Naive thymus-derived CD8-positive, alpha-beta T cell (primary cell): ENCODE measurements at places on chromosomes 12 and 14. TPM values are rescaled to one million over a fixed set of nuclear protein-coding genes. Genes with fewer than 3 reads are reported as not detected.
A peak's percentile ranks its signal among the peaks of the same experiment; 100 is the strongest.

Gene GUCY2C
- total RNA-seq = not detected

DNA sequence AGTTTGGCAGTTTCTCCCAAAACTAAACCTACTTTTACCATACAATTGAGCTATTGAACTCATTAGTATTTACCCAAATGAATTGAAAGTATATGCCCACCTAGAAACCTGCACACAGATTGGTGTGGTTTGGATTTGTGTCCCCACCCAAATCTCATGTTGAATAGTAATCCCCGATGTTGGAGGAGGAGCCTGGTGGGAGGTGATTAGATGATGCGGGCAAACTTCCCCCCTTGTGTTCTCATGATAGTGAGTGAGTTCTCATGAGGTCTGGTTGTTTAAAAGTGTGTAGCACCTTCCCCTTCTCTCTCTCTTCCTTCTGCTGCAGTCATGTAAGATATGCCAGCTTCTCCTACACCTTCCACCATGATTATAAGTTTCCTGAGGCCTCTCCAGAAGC lies 4.0 kb upstream of the KRT6C start:
- H3K4me3 ChIP-seq = no peak overlapping the region
- H3K4me1 ChIP-seq = no peaks in the 10 kb centered on the region
- peaks cover 7% of the 10 kb centered on the region for H3K36me3 ChIP-seq

Gene MYH7
- not detected for total RNA-seq

Gene OTOGL
- not detected for total RNA-seq

DNA sequence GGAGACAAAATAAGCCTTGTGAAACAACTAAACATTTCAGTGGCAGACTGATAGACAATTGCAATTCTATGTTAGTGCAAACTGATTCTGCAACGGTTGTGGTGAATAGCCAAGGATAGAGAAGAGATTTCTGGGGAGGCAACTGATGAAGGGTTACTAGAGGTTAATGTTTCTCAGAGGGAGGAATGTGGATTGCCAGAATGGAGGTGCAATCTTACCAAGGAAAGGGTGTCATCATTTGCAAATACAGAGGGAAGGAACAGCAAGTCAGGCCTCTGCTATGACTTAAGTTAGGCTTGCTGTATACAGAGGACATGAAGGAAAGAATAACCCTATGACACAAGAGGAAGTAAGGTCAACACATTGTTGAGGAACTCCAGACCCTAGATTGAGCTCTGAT lies 35.8 kb downstream of the CCDC175 start:
- H3K27me3 ChIP-seq = peaks cover 4% of the 10 kb centered on the region
- no peaks in the 10 kb centered on the region for H3K4me1 ChIP-seq
- DNase-seq = no peak
- no peak overlapping the region for H3K4me3 ChIP-seq

GRCh38 chr12:115957686-115958290 lies 319.7 kb downstream of the MED13L start:
- no peaks in the 10 kb centered on the region for H3K4me1 ChIP-seq
- H3K4me3 ChIP-seq = no peak overlapping the region
- no peaks in the 10 kb centered on the region for H3K27me3 ChIP-seq
- peaks cover 46% of the 10 kb centered on the region for H3K36me3 ChIP-seq

GRCh38 chr14:90577661-90578282 lies 180.9 kb downstream of the CALM1 start:
- no peaks in the 10 kb centered on the region for H3K4me1 ChIP-seq
- H3K4me3 ChIP-seq = no peak overlapping the region
- no peaks in the 10 kb centered on the region for H3K27me3 ChIP-seq
- H3K27ac ChIP-seq = no peak overlapping the region
- no peak for DNase-seq
- no peaks in the 10 kb centered on the region for H3K36me3 ChIP-seq

DNA sequence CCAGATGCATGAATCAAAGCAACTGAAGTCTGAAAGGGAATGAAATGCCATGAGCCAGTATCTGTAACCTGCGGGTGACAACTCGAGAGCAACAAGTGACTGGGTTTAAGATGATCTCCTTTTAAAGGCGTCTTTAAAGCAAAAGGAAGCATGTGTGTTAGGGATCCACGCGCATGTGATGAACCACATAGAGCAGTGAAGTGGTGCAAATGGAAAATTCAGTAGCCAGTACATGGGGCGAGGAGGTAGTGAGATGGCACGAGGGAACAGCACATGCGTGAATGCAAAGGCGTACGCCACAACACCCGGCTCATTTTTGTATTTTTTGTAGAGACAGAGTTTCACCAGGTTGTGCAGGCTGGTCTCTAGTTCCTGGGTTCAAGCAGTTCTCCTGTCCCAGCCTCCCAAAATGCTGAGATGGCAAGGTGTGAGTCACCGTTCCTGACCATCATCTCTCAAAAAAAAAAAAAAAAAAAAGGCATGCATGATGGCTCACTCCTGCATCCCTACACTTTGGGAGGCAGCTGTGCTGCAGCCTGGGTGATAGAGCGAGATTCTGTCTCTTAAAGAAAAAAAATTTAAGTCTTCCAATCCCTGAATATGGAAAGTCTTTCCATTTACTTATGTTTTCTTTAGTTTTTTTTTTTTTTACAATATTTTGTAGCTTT lies 24.6 kb upstream of the BCL7A start:
- peaks cover 2% of the 10 kb centered on the region for H3K36me3 ChIP-seq
- H3K4me1 ChIP-seq = peaks cover 3% of the 10 kb centered on the region
- no peak for DNase-seq
- no peak overlapping the region for H3K27ac ChIP-seq
- peaks cover 3% of the 10 kb centered on the region for H3K27me3 ChIP-seq

Gene HOXC13
- not detected for total RNA-seq

Gene TRIAP1
- 25.3 TPM for total RNA-seq

GRCh38 chr14:39680777-39681176 lies 248.5 kb upstream of the FBXO33 start:
- H3K4me3 ChIP-seq = no peak overlapping the region
- H3K4me1 ChIP-seq = peaks cover 20% of the 10 kb centered on the region
- H3K36me3 ChIP-seq = no peaks in the 10 kb centered on the region
- no peak overlapping the region for H3K27ac ChIP-seq
- no peak for DNase-seq
- H3K27me3 ChIP-seq = no peaks in the 10 kb centered on the region

DNA sequence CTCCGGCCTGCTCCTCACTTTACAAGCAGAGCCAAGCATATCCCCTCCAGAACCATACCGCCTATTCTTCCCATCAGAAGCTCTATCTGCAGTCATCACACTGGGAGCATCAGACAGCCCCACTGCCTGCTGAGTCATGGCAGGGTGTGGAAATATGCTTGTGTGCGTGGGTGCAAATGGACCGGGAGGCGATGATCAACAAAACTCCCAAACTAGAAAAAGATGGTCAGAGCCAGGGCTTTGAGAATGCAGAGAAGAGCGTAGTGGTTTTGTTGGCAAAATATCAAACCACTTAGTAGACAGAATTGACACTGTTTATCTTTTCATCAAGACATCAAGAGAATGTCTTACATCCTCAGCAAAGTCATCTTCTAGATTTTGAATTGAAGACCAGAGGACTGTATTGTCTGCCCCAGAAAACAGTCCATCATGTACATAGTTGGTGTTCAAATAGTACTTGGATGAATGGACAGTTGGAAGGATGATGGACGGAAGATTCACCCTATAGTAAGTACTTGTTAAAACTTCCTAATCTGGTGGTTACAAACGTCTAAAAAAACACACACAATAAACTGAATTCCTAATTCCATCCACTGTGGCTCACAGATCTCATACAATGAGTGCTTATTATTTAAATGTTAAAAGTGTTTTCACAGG lies 54.9 kb downstream of the VWF start:
- H3K4me3 ChIP-seq = no peak overlapping the region
- no peaks in the 10 kb centered on the region for H3K36me3 ChIP-seq
- peak overlapping the region; percentile 34 for H3K27ac ChIP-seq
- peaks cover 10% of the 10 kb centered on the region for H3K27me3 ChIP-seq

DNA sequence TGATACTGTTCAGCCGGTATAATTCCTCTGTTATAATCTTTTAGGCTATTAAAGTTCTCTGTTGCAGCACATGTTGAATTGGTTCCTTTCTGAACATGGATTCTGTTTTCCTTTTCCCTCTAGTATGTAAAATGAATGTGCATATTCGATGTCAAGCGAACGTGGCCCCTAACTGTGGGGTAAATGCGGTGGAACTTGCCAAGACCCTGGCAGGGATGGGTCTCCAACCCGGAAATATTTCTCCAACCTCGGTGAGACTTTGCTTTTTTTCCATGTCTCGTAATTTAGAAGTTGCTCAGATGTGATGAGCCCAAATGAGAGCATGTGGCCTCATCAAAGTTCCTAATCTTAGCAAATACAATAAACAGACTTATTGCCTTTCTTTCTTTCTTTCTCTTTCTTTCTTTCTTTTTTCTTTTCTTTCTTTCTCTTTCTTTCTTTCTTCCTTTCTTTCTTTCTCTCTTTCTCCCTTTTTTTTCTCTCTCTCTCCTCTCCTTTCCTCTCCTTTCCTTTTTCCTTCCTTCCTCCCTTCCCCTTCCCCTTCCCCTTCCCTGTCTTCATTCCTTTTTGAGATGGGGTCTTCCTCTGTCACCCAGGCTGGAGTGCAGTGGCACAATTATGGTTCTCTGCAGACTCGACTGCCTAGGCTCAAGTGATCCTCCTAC lies 131.9 kb downstream of the PRKCH start:
- H3K27ac ChIP-seq = peak overlapping the region; percentile 94
- no peak for DNase-seq
- peaks cover 6% of the 10 kb centered on the region for H3K36me3 ChIP-seq
- H3K27me3 ChIP-seq = no peaks in the 10 kb centered on the region
- H3K4me1 ChIP-seq = peaks cover 95% of the 10 kb centered on the region
- H3K4me3 ChIP-seq = peak overlapping the region; percentile 81

GRCh38 chr14:97866195-97866594 lies 1069.0 kb downstream of the VRK1 start:
- H3K27me3 ChIP-seq = no peaks in the 10 kb centered on the region
- H3K4me1 ChIP-seq = no peaks in the 10 kb centered on the region
- H3K27ac ChIP-seq = no peak overlapping the region
- no peaks in the 10 kb centered on the region for H3K36me3 ChIP-seq

Gene CD163L1
- total RNA-seq = 2.9 TPM

- no peak overlapping the region for H3K27ac ChIP-seq
- H3K27me3 ChIP-seq = no peaks in the 10 kb centered on the region
- peaks cover 8% of the 10 kb centered on the region for H3K4me1 ChIP-seq
- H3K36me3 ChIP-seq = peaks cover 5% of the 10 kb centered on the region
- no peak overlapping the region for H3K4me3 ChIP-seq
These were observed 243.8 kb upstream of the PLEKHG7 start for GRCh38 chr12:92458996-92459395.

Gene RNASE1
- total RNA-seq = 10.3 TPM

Gene GSC
- not detected for total RNA-seq

DNA sequence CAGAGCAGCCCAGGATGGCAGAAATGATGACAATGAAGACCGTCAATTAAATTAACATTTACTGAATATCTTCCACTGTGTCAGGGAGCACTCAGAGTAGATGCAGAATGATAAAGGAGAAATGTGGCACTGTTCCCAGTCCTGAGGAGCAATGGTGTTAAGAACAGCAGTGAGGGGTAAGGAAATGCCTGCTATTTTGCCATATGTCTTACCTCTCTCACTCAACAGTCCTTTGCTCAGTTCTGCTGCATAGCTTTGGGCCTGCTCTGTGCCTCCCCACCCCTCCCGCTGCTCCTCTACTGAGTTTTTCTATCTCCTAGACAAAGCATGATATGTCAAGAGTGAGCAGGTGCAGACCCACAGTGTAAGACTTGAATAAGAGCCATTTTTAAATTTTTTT lies 318.8 kb downstream of the NAV3 start:
- no peaks in the 10 kb centered on the region for H3K27me3 ChIP-seq
- no peak overlapping the region for H3K4me3 ChIP-seq
- no peaks in the 10 kb centered on the region for H3K36me3 ChIP-seq
- no peaks in the 10 kb centered on the region for H3K4me1 ChIP-seq
- H3K27ac ChIP-seq = no peak overlapping the region
- DNase-seq = no peak

DNA sequence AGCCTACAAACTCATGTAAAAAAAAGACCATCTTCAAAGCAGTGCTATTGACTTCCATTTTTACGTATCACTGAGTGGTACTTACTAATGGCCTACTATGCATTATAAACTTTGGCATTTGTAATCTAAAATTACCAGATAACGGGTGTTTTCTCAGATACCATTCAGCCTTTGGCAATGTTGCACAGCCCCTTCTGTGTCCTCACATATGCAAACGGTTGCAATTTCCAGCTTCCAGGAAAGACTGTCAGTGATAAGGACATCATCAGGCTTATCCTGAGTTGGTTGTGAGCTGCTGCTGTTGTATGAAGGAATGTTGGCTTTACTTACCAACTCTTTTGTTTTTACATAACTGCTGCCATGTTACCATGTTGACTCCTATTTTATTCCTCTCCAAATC lies 1.6 kb upstream of the SLC6A13 start:
- no peaks in the 10 kb centered on the region for H3K27me3 ChIP-seq
- no peak overlapping the region for H3K4me3 ChIP-seq
- no peaks in the 10 kb centered on the region for H3K36me3 ChIP-seq
- DNase-seq = no peak

- peak overlapping the region; percentile 83 for H3K27ac ChIP-seq
- H3K4me1 ChIP-seq = no peaks in the 10 kb centered on the region
- no peaks in the 10 kb centered on the region for H3K27me3 ChIP-seq
- H3K36me3 ChIP-seq = no peaks in the 10 kb centered on the region
- peak; percentile 5 for DNase-seq
These were observed 10.1 kb downstream of the NOC4L start for GRCh38 chr12:132154341-132154761.

DNA sequence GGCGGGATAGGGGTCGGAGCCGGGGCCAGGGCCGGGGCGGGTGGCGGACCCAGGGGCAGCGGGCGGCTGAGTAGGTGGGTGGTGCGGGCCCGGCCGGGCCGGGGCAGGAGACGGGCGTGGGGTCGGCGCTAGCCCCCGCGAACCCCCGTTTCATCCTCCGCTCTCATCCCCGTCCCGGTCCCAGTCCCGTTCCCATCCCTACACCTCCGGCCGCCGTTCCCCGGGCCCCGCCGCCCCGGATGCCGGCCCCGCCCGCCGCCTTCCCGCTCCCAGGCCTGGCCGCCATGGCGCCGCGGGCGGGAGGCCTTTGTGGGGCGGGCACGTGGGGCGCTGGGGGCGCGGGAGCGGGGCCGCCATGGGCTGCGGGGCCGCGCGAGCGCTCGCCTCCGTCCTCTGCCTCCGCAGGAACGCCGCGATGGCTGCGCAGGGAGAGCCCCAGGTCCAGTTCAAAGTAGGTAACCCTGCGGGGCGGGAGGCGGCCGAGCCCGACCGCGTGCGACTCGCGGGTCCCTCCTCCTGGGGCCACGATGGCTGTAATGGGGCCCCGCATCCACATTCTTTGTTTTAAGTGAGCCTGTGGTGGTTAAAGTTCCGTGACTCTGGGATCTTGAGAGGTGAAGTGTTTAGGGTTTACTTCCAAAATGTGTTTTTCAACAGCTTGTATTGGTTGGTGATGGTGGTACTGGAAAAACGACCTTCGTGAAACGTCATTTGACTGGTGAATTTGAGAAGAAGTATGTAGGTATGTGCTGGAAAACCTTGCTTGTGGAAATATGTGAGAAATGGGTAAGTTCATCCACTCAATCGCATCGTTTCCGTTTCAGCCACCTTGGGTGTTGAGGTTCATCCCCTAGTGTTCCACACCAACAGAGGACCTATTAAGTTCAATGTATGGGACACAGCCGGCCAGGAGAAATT lies 572 bp downstream of the RAN start:
- peak overlapping the region; percentile 81 for H3K4me3 ChIP-seq
- peaks cover 50% of the 10 kb centered on the region for H3K36me3 ChIP-seq
- peak; percentile 32 for DNase-seq
